OCI-M1 (cell line): ENCODE measurements at places on chromosomes 6 and 20.
A peak's percentile ranks its signal among the peaks of the same experiment; 100 is the strongest.

DNA sequence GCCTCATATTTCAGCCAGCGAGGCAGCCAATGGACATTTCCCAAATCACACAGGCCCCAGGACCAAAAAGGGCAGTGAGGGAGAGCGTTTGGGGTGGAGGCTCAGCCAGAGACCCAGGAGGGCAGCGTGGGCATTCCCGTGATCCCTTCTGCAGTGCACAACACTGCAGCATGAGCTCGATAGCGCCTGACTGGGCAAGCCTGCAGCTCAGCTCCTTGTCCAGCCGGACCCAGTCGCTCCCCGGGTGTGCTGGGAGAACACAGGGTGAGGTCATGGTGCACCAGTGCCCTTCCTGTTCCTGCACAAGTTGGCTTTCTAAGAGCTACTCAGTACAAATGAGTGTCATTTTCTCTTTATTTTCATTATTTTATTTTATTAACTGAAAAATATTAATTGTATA lies 5.9 kb downstream of the TTLL2 start:
- no peak for DNase-seq

GRCh38 chr6:38012573-38012972 lies 193.0 kb downstream of the ZFAND3 start:
- peak; percentile 64 for DNase-seq

- peak; percentile 74 for DNase-seq
Observed at GRCh38 chr6:84685983-84686584, 78.3 kb downstream of the TBX18 start.

- no peak for DNase-seq
Observed at GRCh38 chr20:49823152-49823847, 10.7 kb downstream of the SLC9A8 start.

DNA sequence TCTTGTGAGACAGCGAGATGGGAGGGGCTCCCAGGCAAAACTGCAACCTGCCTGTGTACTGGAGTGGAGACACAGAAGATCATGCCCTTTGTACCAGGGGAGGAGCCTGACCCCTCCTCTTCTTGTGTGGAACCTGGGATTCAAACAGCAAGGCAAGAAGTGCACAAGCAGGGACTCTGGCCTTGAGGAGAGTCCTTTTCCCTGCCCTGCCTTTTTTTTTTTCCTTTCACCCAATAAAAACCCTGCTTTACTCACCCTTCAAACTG lies 251.8 kb upstream of the OPRM1 start:
- no peak for DNase-seq

DNA sequence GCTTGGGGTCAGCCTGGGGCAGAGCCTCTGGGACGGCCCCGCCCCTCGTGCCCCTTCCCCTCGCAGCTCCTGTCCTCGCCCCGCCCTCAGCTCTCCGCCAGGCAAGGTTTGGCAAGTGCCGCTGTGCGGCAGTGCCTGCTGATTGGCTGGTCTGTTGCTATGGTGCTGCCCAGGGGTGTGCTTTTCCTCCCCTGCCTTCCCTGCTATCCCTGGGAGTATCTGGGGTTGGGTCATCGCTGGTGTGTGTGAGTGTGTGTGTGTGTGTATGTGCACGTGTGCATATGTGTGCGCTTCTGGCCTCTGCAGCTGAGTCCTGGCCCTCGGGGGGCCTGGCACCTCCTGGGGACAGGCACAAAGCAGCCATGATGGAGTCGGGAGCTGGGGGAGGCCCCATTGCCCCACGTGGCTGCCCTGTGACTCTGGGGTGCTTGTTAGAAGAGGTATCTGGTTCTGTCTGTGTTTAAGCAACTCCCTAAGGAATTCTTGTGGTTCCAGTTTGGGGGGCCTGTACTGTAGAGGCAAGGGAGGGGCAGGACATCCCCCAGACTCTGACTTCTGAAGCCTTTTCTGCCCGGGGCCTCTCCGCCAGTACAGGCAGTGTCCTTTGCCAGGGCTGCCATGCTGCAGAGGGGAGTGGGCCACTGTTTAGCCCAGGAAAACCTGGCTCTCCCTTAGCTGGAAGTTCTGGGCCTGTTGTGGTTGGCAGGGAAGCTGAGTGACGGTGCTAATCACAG lies 6.9 kb downstream of the RTEL1 start:
- DNase-seq, result no peak

- peak; percentile 11 for DNase-seq
Observed at GRCh38 chr6:48086187-48086586, 24.8 kb downstream of the PTCHD4 start.

- DNase-seq, result no peak
Observed at GRCh38 chr6:157537556-157537955, 156.6 kb downstream of the ZDHHC14 start.

DNA sequence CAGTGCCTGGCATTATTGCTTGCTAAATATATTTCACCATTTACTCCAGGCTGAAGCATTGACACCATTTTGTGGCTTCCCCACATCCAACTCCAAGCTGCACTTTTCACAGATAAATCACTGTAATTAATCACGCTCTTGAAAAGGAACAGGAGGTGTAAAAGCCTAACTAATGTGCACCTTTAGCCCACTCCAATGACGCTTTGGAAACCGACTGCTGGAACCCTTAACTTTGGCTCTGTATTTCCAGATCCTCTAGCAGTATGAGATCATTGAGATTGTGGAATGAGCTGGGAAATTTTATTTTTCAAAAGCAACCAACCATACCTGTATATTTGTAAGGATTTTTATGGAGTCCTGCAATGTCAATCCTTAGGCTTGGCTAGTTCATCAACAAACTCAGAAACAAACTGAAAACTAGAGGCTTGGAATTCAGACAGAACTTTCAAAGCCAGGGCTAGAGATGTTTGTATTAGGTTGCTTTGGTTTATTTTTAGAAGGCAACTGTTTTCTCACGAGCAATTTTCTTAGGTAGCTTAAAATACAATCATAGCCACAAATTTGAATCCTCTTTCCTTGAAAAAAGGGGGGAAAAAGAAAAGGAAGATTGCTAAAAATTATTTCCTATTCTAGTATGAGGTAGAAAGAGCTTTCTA lies 52.8 kb upstream of the UTRN start:
- no peak for DNase-seq

GRCh38 chr6:148440877-148441453 lies 98.3 kb downstream of the SASH1 start:
- no peak for DNase-seq

- DNase-seq, result peak; percentile 30
Observed at GRCh38 chr6:116359131-116359530, 11.6 kb upstream of the DSE start.

GRCh38 chr6:70180183-70180900 lies 122.5 kb downstream of the COL9A1 start:
- DNase-seq, result no peak

GRCh38 chr20:46898423-46898822 lies 3.8 kb downstream of the EYA2 start:
- DNase-seq, result no peak

DNA sequence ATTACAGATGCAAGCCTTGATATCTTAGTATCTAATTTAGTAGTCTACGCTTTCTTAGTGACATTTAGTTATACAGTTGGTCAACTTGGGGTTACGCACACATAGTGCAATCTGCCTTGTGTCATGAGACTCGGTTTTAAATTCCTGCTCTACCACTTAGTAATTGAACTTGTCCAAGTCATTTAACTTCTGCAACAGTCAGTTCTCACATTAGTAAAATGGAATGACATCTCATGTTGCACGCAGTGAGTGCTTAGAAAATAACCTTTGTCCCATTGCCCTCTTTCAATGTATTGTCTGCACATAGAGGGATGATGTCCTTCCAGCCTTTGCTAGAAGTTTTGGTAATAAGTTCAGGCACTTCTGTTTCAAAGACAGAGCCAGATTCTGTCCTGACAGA lies 48.6 kb downstream of the TMEM170B start:
- DNase-seq, result no peak

- no peak for DNase-seq
Observed at GRCh38 chr20:16388731-16389130, 184.5 kb downstream of the KIF16B start.

DNA sequence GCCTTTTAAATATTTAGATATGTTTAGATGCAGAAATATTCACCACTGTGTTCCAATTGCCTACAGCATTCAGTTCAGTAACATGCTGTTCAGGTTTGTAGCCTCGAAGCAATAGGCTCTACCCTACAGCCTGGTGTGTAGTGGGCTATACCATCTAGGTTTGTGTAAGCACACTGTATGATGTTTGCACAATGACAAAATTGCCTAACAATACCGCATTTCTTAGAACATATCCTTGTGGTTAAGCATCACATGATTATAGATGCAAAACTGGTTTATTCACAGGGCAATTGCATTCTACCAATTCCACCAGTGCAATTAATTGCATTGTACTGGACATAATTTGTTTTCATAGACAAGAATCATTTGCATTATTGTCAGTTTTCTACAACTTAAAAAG lies 7.9 kb upstream of the SLC22A16 start:
- peak; percentile 71 for DNase-seq

DNA sequence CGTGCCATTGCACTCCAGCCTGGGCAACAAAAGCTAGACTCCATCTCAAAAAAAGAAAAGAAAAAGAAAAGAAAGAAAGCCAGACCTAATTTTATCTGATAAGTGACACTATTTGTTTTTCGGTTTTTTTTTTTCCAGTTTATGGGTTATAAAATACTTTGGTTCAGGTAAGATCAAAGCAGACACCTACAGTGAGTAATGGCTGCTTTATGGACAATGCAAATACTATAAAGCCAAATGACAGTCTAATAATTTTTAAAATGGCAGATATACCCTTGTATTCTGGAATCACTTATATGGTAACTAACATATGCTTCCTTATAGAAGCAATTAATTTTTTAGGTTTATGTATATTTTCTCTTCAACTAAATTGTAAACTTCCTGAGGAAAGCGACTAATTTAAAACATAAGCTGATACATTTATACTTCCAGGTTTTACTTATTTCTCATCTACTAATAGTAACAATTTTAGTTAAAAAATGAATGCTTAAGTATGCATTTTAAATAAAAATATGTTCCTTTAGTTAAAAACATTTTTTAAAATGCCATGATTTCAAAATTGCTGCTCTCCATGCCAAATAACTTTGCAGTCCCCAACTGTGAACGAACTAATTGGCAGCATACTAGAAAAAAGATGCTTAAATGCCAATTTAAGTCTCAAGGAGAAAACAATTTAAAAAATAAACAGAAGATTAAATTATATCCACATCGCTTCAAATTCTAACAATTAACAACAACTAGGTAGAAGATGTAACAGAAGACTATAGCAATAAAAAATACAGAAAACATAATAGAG lies 38.5 kb downstream of the KIAA0319 start:
- DNase-seq, result no peak

GRCh38 chr20:1479831-1480595 lies 11.2 kb downstream of the SIRPB2 start:
- DNase-seq, result peak; percentile 43

- DNase-seq, result peak; percentile 60
Observed at GRCh38 chr6:30136570-30137286, 788 bp downstream of the TRIM40 start.

DNA sequence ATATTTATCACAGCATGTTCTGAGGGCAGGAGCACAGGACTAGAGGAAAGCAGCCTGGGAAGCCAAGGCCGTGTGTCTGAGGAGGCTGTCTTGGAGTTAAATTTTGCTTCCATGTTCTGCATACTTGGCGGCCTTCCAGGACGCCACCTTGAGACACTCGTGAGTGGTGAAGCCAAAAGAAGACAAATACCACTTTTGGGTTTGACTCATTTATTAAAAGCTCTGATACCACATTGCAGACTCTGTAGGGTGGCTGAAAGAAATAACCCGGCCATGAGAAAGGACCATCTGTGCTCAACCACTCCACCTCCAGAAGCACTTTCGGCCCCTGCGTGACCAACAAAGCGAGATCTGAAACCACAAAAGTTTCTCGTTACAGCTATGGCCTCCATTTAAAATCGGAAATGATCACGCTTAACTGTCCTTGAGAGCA lies 120.0 kb downstream of the TMEM242 start:
- no peak for DNase-seq

DNA sequence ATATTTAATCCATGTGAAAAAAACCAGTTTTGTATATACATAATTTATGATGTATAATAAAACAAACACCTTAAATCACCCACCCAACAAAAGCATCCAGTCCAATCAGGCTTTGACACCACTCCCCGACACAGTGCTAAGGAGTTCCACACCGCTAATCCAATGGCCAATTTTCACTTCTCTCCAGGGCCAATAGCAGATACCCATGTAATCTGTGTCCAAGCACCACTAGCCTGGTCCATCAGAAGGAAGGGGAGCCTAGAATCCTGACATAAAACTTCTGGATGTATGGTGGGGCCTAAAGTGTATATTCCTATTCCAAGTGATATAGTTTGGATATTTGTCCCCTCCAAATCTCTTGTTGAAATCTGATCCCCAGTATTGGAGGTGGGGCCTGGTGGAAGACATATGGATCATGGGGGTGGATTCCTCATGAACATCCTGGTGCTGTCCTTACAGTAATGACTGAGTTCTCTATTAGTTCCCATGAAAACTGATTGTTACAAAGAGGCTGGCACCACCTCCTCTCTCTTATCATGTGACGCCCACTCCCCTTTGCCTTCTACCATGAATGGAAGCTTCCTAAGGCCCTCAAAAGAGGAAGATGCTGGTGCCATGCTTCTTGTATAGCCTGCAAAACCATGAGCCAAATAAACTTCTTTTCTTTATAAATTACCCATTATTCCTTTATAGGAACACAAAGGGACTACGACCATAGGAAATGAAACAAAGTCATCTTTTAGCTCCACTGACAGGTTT lies 20.8 kb downstream of the RALGAPA2 start:
- peak; percentile 40 for DNase-seq

GRCh38 chr20:18721551-18722115 lies 92.0 kb upstream of the SCP2D1 start:
- DNase-seq, result no peak

- DNase-seq, result no peak
Observed at GRCh38 chr6:54980511-54981275, 134.1 kb downstream of the FAM83B start.

GRCh38 chr6:41051873-41052272 lies 1.1 kb upstream of the APOBEC2 start:
- peak; percentile 29 for DNase-seq

- no peak for DNase-seq
Observed at GRCh38 chr20:58312836-58313235, 3.3 kb downstream of the RAB22A start.

GRCh38 chr6:12538881-12539357 lies 177.6 kb upstream of the PHACTR1 start:
- DNase-seq, result no peak

- no peak for DNase-seq
Observed at GRCh38 chr6:144652292-144652891, 367.3 kb downstream of the UTRN start.

- DNase-seq, result no peak
Observed at GRCh38 chr6:110355022-110355421, 3.1 kb downstream of the METTL24 start.

DNA sequence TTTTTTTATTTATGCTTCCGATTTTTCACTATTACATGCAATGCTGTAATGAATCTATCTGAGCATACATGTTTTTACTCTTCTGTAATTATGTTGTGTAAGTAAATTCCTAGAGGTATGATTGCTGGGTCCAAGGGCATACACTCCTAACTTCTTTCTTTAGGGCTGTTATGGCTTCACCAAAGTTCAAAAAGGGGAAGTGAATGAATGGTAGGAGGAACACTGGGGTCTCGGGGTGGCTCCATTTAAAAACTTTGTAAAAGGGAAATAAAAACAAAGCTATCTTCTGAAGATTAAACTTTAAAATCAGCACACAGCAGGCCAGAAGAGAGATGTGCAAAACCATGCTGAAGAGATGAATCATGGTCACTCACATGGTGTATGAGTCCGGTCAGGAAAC lies 289.1 kb upstream of the SUPT3H start:
- peak; percentile 32 for DNase-seq

GRCh38 chr6:116461932-116462885 lies 1.0 kb downstream of the CALHM6 start:
- peak; percentile 71 for DNase-seq

GRCh38 chr6:147299035-147299434 lies 94.8 kb downstream of the STXBP5 start:
- DNase-seq, result no peak
